ENCODE measurements at places on chromosomes 2 and 18. TPM values are rescaled to one million over a fixed set of nuclear protein-coding genes. Genes with fewer than 3 reads are reported as not detected.

Gene CYP26B1
- 2.5 TPM for total RNA-seq

Gene LIPG
- 4.5 TPM for total RNA-seq

Gene LBH
- total RNA-seq: 7.0 TPM

Gene AQP12B
- not detected for total RNA-seq

Gene ZNF512
- total RNA-seq: 22.7 TPM

Gene ST8SIA3
- total RNA-seq: not detected

Gene CFAP65
- 0.20 TPM for total RNA-seq

Gene INO80C
- 5.5 TPM for total RNA-seq

Gene SLC66A3
- 26.0 TPM for total RNA-seq

Gene IL37
- total RNA-seq: not detected

Gene ADRA2B
- total RNA-seq: not detected

Gene ZC3H6
- 2.7 TPM for total RNA-seq

All from subcutaneous preadipocyte (primary cell).